Pancreas (tissue), 10 donors: ENCODE measurements at places on chromosomes 1 and 21. TPM values are rescaled to one million over a fixed set of nuclear protein-coding genes. Genes with fewer than 3 reads are reported as not detected.

Gene TMEM200B
- 0.73 TPM for total RNA-seq

DNA sequence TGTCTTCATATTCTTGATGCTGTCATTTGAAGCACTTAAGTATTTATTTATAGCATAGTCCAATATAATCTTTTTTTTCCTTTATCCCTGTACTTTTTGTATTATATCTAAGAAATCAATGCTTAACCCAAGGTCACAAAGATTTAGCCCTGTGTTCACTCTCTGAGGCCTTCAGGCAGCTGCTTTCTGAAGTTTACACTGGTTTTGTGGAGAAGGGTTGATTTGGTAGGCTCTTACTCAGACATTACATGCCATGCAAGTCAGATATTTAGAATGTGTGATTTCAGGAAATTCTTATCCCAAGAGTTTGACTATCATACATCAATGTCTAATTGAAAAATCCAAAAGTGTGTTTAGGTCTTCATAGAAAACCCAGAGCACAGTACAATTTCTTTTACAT, 56.3 kb downstream of the PALMD start:
- no peak overlapping the region for H3K27ac ChIP-seq
- H3K4me3 ChIP-seq: no peak overlapping the region

Gene BRDT
- not detected for total RNA-seq

DNA sequence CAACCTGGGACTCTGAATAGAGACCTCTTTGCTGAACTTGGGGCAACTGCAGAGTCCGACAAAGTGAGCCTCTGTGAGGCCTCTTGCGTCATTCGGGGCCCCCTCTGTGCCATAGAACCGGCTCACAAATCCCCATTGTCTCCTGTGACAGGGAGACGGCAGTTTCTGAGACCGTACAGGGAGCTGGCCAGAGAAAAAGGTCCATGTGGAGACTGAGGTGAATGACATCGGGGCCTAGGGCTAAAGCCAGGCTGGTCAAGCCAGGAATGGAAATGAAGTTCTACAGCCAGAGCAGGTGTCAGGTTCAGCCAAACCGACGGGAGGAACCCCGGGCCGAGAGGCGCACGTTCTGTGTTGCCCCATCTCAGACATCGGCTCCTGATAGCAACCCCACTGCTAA, 37.1 kb upstream of the TRIM67 start:
- no peaks in the 10 kb centered on the region for H3K36me3 ChIP-seq
- H3K27ac ChIP-seq: no peak overlapping the region
- no peaks in the 10 kb centered on the region for H3K27me3 ChIP-seq
- DNase-seq: no peak

- no peak for DNase-seq
- H3K27me3 ChIP-seq: no peaks in the 10 kb centered on the region
- H3K4me1 ChIP-seq: no peaks in the 10 kb centered on the region
- H3K4me3 ChIP-seq: no peak overlapping the region
- no peak overlapping the region for H3K27ac ChIP-seq
Measured at GRCh38 chr1:212945463-212946160, 4.7 kb upstream of the VASH2 start.

- H3K4me3 ChIP-seq: peak within 1 kb of the TSS; percentile 77
- peaks cover 13% of the 10 kb centered on the region for H3K4me1 ChIP-seq
- peak within 1 kb of the TSS; percentile 78 for H3K27ac ChIP-seq
- H3K36me3 ChIP-seq: no peaks in the 10 kb centered on the region
- no peaks in the 10 kb centered on the region for H3K27me3 ChIP-seq
Measured at GRCh38 chr1:10796029-10796944, at the start of gene CASZ1. Gene CASZ1 (minus strand): TSS chr1:10796646. CDS start chr1:10693889, 102,757 bp downstream.

Gene NBPF10
- total RNA-seq: 1.4 TPM

Gene COL8A2
- 0.14 TPM for total RNA-seq

DNA sequence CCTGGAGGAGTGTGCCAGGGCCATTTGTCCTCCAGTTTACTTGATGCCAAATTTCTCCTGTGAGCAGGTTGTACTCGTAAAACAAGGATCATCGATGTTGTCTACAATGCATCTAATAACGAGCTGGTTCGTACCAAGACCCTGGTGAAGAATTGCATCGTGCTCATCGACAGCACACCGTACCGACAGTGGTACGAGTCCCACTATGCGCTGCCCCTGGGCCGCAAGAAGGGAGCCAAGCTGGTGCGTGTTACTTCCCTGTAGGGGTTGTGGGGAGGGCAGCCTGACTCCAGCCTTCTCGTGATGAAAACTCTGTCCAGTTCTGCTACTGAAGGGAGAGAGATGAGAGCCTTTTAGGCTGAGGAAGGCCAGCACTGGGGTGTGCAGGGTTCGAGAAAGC, 2.2 kb downstream of the RPS8 start:
- no peak overlapping the region for H3K27ac ChIP-seq
- peaks cover 18% of the 10 kb centered on the region for H3K36me3 ChIP-seq
- H3K27me3 ChIP-seq: no peaks in the 10 kb centered on the region
- H3K4me1 ChIP-seq: peaks cover 4% of the 10 kb centered on the region
- DNase-seq: no peak

DNA sequence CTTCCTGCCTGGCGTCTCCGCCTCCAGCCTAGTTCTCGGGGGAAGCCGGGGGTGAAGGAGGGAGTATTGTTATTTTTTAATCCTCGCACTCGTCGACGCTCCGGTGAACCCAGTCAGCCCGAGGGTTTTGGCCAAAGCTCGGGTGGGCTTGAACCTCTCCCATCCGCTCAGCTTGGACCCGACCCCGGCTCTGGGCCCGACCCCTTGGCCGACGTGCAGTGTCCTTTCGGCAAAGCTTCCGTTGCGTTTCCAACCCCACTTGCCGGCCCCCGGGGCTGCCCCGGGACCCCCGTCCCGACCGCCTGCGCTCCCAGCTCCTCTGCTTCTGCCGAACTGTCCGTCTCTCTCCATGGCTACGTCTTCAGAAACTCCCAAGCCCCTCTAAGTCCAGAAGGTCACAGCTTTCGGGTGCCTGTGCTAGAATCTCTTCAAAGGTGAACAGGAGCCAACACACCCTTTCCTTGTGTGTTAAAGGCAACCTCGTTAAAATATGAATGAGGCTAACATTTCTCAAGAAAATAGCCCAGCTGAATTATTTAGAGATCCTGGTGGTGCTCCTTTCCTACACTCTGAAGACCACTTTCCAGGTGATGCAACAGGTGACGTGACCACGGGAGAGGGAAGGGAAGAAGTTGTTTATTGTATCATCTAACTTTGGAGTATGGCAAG, 647 bp downstream of the DESI2 start:
- DNase-seq: peak; percentile 10
- peak overlapping the region; percentile 95 for H3K4me3 ChIP-seq
- H3K27ac ChIP-seq: peak overlapping the region; percentile 82
- H3K27me3 ChIP-seq: no peaks in the 10 kb centered on the region
- peaks cover 10% of the 10 kb centered on the region for H3K4me1 ChIP-seq

Gene ATP1A2
- total RNA-seq: 0.34 TPM

- no peak overlapping the region for H3K4me3 ChIP-seq
- DNase-seq: no peak
- peaks cover 11% of the 10 kb centered on the region for H3K4me1 ChIP-seq
- H3K27me3 ChIP-seq: no peaks in the 10 kb centered on the region
- H3K36me3 ChIP-seq: no peaks in the 10 kb centered on the region
Measured at GRCh38 chr1:214446772-214447556, 104.4 kb downstream of the PTPN14 start.

GRCh38 chr21:44571844-44572782, 1.4 kb upstream of the KRTAP10-4 start:
- DNase-seq: no peak
- no peaks in the 10 kb centered on the region for H3K4me1 ChIP-seq
- no peak overlapping the region for H3K27ac ChIP-seq
- no peaks in the 10 kb centered on the region for H3K27me3 ChIP-seq
- no peak overlapping the region for H3K4me3 ChIP-seq
- H3K36me3 ChIP-seq: no peaks in the 10 kb centered on the region

GRCh38 chr1:234484218-234484617, 5.2 kb upstream of the TARBP1 start:
- no peaks in the 10 kb centered on the region for H3K27me3 ChIP-seq
- no peak overlapping the region for H3K27ac ChIP-seq
- H3K4me3 ChIP-seq: no peak overlapping the region
- H3K36me3 ChIP-seq: no peaks in the 10 kb centered on the region

Gene CELA2A
- 1,553 TPM for total RNA-seq

GRCh38 chr1:10727751-10728232, 68.7 kb downstream of the CASZ1 start:
- H3K4me3 ChIP-seq: no peak overlapping the region
- no peaks in the 10 kb centered on the region for H3K27me3 ChIP-seq
- peak overlapping the region; percentile 88 for H3K27ac ChIP-seq
- H3K36me3 ChIP-seq: no peaks in the 10 kb centered on the region
- H3K4me1 ChIP-seq: peaks cover 39% of the 10 kb centered on the region

DNA sequence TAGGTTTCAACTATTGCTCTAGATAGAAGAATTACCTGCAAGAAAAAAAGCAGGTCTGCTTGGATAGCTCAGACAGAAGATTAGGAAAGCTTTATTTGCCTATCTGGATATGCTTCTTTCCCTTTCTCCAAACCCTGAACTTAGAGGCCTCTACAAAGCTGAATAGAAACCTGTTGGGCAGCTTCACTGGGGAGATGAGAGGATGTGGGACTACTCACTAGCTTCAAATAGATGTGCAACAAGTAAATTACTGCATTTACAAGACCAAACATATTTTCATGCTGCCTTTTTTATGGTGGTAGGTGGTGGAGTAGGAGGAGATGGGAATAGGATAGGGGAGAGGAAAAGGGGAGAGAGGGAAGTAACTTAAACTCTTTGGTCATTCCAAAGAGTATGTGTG, 6.4 kb downstream of the CLCA2 start:
- peak overlapping the region; percentile 23 for H3K27ac ChIP-seq
- no peaks in the 10 kb centered on the region for H3K27me3 ChIP-seq
- H3K36me3 ChIP-seq: no peaks in the 10 kb centered on the region
- DNase-seq: no peak
- peaks cover 5% of the 10 kb centered on the region for H3K4me1 ChIP-seq
- no peak overlapping the region for H3K4me3 ChIP-seq

Gene STIL
- total RNA-seq: 1.2 TPM

- no peaks in the 10 kb centered on the region for H3K27me3 ChIP-seq
- H3K27ac ChIP-seq: no peak overlapping the region
- no peaks in the 10 kb centered on the region for H3K36me3 ChIP-seq
- H3K4me1 ChIP-seq: no peaks in the 10 kb centered on the region
Measured at GRCh38 chr1:184075055-184076029, 23.8 kb downstream of the TSEN15 start.

DNA sequence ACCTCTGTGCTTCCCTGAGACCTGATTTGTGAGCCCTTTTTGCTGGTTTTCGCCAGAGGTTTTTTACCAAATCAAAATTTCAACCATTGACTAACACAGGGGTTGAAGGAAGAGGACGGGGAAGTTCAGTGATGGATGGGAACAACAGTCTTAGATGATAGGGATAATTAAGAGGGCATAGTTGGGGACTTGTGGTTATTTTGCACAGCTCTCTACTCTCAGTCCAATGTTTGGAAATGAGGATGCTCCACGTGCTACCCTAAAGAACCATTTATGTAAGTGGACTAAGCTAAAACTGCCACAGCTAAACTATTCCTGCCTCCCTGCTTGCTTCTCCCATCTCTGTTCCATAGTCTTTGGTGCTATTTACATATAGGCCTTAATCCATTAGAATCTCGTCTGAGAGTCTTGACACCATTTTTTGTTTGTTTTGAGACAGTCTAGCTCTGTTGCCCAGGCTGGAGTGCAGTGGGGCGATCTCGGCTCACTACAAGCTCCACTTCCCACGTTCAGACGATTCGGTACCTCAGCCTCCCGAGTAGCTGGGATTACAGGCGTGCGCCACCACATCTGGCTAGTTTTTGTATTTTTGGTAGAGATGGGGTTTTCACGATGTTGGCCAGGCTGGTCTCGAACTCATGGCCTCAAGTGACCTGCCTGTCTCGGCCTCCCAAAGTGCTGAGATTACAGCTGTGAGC, 684 bp upstream of the MCL1 start:
- H3K4me1 ChIP-seq: peaks cover 12% of the 10 kb centered on the region
- H3K27ac ChIP-seq: peak overlapping the region; percentile 100
- H3K4me3 ChIP-seq: peak overlapping the region; percentile 95
- H3K27me3 ChIP-seq: no peaks in the 10 kb centered on the region

- no peaks in the 10 kb centered on the region for H3K36me3 ChIP-seq
- no peak overlapping the region for H3K4me3 ChIP-seq
- no peak overlapping the region for H3K27ac ChIP-seq
- H3K4me1 ChIP-seq: peaks cover 9% of the 10 kb centered on the region
- DNase-seq: no peak
Measured at GRCh38 chr1:65213271-65214023, 65.4 kb downstream of the AK4 start.

DNA sequence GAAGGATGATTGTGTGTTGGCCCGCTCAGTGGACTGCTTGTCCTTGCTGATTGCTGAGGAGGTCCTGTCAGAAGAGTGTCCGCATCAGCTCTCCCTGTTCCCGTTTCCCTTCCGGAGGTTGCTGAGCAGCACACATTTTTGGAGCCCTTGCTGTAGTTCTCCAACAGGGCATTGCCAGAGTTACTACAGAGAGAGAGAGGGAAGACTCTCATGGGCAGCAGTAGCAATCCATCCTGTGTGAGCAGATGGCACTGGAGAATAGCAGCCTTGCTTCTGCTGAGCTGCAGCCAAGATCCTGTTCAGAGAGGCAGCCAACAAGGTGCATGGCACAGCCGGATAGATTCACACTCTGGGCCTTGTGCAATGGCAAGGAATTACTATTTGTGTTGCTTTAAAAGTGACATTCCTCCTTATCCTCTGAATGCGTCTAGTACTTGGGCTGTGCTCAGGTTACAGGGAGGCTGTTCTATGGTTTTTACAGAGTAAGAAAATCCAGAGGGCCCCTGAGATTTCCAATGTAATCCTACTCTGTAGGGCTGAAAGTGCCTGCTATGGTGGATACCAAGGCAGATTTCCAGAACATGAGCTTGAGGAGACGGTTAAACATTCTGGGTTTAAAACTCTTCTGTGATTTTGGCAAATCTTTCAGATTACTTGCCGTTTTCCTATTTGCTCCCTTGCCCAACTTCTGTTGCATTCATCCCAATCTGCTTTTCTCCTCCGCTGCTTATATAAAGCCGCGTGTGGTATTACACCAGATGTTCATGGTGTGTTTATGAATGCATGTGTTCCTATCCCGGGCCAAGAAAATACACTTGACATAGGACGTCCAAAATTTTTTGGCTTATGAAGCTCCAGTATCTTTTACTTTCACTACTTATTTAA, 27.4 kb downstream of the AK4 start:
- DNase-seq: no peak
- no peaks in the 10 kb centered on the region for H3K27me3 ChIP-seq
- no peak overlapping the region for H3K27ac ChIP-seq
- H3K4me3 ChIP-seq: no peak overlapping the region
- no peaks in the 10 kb centered on the region for H3K4me1 ChIP-seq
- H3K36me3 ChIP-seq: no peaks in the 10 kb centered on the region

Gene KRTAP19-4
- not detected for total RNA-seq
